HCT116 (cell line): ENCODE measurements at places on chromosomes 7 and 10.

- no peak for DNase-seq
Observed at GRCh38 chr10:133129859-133130495, 30.0 kb upstream of the KNDC1 start.

DNA sequence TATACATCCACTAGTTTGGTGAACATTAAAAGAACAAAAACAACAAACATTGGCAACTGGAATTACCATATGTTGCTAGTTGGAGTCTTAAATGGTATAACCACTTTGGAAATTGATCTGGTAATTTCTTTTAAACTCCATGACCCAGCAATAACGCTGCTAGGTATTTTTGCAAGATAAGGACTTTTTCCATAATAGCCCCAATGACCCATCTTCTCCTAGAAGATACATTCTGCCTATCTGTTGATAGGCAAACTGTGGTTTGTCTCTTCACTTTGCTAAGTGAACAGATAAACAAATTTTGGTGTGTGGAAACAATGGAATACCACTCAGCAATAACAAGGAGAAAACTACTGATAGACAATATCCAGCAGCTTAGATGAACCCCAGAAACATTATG, 30.6 kb upstream of the MTURN start:
- DNase-seq: no peak

DNA sequence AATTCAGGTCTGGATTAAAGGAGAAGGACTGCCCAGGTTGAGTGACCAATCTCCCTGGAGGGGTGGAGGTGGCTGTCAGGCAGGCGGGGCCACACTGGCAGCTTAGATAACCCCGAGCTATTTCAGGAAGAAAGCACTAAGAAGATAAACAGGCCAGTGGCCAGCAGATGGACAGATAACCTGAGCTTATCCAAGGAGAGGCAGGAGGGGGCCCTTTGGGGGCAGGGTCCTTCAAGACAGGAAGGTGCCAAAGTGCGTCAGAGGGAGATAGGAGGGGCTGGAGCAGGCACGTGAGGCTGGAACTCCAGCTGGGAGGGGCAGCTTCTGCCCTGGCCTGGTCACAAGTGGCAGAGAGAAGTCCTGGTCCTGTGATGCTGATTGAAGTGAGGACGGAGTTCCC, 29.8 kb upstream of the PODXL start:
- DNase-seq: no peak

- DNase-seq: no peak
Observed at GRCh38 chr7:167090-167855, 25.1 kb upstream of the FAM20C start.

- DNase-seq: no peak
Observed at GRCh38 chr10:9684186-9684585, 1333.5 kb upstream of the CELF2 start.

DNA sequence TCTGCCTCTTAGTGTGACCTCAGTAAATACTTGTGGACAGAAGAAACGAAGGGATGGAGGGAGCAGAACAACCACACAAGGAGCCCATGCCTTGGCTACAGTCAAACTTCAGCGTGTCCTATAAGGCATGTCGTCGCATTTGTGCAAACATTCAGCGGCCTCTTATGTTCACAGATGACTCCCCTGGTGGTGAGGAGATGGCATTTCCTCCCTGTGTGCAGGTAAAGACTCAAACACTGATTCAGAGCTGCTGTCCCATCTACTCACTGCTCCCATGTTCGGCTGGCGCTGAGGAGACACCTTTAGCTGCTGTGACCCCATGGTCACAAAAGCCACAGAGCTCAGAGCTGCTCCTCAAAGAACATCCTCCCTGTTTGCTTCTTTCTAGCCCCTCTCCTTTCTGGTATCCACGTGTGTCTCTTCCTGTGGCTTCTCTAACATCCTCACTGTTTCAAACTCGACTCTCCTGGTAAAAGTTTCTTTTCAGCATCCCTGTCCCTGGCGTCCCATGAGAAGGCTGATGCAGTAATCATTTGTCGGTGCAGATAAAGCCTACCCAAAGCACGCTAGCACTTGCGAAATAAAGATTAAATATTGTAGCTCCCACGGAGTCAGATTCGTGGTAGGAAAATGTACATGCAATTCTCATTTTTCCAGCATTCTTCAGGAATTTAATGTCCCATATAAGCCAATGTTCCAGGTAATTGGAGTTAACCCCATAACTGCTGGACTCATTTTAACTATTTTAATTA, 124.9 kb upstream of the NEBL start:
- no peak for DNase-seq

- DNase-seq: no peak
Observed at GRCh38 chr7:41167836-41168235, 535.1 kb downstream of the INHBA start.

GRCh38 chr7:134051020-134051419, 76.1 kb upstream of the LRGUK start:
- no peak for DNase-seq

DNA sequence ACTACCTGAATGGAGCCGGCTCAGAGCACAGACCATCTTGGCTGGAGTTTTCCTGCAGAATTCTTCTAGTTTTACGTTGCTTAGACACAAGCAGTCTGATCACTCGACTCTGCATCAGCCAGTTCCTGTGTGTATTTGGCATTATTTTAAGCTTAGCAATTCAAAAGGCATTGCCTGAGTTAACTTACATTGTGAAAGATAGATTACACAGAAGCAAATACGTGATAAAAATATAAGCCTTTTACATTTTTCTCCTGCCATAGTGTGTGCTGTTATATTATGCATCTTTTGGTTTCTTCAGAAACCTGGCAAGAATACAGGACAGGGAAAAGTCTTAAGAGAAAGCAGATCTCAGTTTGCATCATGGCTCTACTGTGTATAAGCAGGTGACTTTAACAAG, 98.1 kb downstream of the LRRC4 start:
- no peak for DNase-seq

DNA sequence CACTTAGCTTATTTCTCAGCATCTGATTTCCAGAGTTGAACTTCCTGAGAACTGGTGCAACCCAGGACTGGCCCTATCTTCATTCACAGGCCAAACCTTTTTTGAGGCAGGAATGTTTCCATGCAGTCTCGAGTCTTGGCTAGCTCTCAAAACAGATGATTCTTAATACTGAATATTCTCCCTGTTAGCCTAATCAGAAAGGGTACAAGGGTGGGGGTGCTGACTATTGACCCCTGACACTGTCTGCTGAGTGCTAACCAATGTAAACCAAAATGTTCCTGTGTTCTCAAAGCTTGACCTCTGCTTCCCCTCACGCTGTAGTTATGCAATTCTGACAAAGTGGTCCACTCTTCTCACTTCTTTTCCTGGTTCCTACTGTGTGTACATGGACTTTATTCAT, 25.3 kb downstream of the VWDE start:
- DNase-seq: no peak

DNA sequence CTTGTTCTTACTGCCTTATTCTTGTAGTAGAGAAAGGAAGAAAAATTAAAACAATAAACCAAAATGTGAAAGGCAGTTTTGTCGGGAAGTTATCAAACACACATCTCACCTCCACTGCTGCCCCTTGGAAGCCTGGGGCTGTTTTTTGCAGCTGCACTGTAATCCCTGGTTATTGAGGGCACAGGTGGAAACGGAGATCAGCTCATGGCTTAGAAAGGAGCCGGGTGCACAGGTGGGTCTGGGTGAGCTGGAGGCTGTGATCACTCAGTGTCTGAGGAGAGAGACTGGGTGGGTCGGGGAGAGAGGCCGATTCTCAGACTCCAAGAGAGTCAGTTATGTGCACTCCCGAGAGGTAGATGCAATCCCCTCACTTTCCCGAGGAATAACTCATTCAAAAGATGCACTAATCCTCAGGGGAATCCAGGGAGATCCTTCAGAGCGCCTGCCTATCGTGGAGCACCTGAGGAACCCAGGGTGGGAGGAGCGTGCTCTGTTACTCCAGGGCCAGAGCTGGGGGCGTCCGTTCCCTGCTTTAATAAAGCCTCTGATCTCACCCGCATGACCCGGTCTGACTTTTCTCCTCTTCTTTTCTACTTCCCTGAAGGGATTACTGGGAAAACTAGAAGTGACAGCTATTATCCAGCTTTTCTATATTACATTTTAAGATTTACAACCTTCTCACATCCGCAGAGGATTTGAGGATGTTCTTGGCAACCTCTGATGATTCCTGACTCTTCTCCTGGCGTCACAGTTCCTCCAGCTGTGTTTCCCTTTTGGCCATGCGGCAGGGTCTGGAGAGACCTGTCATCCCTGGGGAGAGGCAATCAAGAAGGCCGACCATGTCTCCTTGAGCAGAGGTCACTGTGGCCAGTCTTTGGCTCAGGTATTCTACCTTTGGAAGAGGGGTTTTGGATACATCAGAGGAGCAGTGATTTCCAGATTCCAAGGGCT, 82.1 kb downstream of the CAMK1D start:
- no peak for DNase-seq

DNA sequence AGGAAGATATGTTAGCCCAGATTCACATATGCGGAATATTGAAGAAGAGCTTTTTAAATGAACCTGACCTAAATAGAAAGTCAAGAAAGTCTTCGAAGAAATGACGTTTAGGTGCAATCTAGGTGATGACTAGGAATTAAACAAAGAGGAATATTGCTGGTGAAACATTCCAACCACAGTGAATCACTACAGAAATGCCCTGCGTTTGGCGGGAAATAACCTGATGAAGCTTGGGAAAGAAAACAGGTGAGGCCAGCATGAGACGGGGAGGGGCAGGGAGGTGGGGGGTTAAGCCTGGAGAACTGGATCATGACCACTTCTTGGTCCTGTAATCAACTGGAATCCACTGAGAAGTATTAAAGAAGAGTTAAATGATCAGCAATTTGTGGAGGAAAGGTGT, 299.4 kb upstream of the VSTM2A start:
- DNase-seq: no peak

GRCh38 chr7:46982928-46983327, 599.0 kb downstream of the TNS3 start:
- DNase-seq: no peak

GRCh38 chr10:32207544-32207943, 139.4 kb downstream of the EPC1 start:
- peak; percentile 35 for DNase-seq

GRCh38 chr7:157669768-157670351, 333.1 kb downstream of the DNAJB6 start:
- DNase-seq: no peak

- no peak for DNase-seq
Observed at GRCh38 chr10:123570898-123571515, 95.1 kb upstream of the GPR26 start.

- DNase-seq: no peak
Observed at GRCh38 chr10:107451047-107451446, 286.5 kb upstream of the SORCS1 start.

- DNase-seq: peak; percentile 54
Observed at GRCh38 chr7:80428161-80429054, 83.5 kb downstream of the GNAT3 start.

GRCh38 chr7:76151932-76152331, 49.8 kb upstream of the SRRM3 start:
- no peak for DNase-seq

GRCh38 chr10:7421526-7421925, 10.7 kb upstream of the SFMBT2 start:
- DNase-seq: no peak

DNA sequence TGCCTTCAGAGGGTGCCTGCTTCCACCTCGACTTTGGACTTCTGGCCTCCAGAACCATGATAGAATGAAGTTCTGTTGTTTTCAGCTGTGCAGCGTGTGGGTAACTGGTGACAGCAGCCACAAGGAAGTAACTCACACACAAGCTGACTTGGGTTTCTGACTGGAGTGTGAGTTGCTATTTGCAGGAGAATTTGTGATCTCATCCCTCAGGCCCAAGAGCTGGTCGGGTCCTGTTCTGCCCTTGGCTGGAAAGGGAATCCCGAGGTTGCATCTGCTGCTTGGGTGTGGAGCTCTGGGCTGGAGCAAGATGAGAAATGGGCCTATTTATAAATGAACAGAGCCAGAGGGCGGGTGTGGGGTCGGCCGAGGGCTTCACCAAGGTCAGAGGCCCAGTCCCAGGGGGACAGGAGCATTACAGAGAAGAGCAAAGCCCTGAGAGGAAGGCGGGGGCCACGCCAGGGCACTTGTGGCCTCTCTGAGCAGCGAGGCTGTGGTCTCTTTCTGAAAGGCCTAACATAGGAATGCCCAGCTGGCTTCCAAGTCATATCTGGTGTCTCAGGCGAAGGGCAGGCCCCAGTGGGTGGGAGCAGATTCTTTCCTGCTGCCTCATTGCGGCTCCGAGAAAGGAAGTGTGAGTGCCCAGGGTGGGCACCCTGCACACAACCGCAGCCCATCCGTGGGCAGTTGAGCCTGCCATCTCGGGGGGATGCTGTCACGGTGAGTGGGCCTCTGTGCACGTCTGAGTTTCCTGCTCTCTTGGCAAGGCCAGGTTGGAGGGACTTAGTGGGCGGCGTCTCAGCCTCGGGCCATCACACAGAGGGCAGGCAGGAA, 26.5 kb upstream of the C10orf71 start:
- DNase-seq: no peak

DNA sequence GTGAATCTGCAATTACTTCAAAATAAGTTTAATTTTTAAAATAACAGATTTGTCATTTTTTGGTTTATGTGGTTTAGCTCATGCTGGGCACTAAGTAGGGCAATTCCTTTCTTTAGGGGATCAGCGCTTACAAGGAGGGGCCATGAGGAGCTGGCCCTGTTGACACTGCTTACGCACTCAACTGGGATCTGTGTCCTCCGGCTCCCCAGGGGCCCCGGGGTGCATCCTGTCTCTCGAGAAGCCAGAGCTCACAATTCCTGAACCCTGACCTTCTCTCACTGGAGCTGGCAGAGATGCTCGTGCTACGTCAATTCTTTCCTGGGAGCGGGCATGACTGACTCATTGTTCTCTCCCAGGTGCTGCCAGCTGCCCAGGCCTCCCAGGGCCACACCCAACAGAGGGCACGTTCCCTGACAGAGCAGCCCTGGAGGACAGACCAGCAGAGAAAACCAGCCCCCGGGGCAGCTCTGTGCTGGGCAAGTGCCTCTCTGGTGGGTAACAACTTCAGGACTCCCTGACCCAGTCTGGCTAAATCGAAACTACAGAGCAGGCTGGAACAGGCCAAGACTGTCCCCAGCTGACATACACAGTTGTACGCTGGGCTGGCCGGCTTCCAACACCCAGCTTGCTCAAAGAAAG, 36.8 kb downstream of the CTBP2 start:
- peak; percentile 96 for DNase-seq

GRCh38 chr10:119165171-119166117, at the start of gene SFXN4:
Gene SFXN4, minus strand, starts transcription at chr10:119165714. Its CDS starts 67 bp downstream, at chr10:119165647.
- DNase-seq: peak; percentile 44

GRCh38 chr7:150934045-150934766, 43.9 kb downstream of the KCNH2 start:
- no peak for DNase-seq

GRCh38 chr7:37354656-37355131, 94.0 kb downstream of the ELMO1 start:
- DNase-seq: no peak

- no peak for DNase-seq
Observed at GRCh38 chr10:66405566-66405965, 520.3 kb upstream of the LRRTM3 start.

- DNase-seq: no peak
Observed at GRCh38 chr7:4868493-4868892, 6.7 kb upstream of the PAPOLB start.

- DNase-seq: no peak
Observed at GRCh38 chr7:139230484-139230773, 608 bp upstream of the UBN2 start.

GRCh38 chr7:117230276-117231046, 92.4 kb downstream of the WNT2 start:
- no peak for DNase-seq
